ENCODE measurements at places on chromosomes 7 and 10.

DNA sequence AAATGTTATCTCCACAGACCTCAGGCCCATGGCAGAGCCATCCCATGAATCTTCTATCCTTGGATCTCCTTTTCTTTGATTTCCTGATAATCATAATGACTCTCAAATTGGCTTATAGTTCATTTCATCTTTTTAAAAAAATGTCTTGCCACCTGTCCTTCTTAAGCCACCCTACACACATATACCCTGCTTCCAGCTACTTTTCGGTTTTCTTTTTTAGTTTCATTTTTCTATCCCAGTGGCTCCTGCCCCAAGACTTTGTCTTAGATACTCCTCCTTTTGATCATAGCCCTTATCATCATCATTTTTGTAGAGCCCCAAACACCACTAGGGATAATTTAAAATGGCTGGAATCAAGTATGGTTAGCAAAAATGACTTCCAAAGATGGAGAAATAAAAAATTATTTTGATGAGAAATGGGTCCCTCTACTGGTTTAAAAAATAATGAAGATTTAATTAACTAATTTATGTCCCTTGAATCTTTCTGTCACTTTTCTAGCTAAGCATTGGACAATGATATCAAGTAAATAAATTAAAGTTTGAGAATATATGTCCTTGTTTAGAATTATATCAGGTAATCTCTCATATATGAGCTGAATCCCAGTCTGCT, 277.3 kb upstream of the SEMA3D start:
- DNase-seq: no peak

DNA sequence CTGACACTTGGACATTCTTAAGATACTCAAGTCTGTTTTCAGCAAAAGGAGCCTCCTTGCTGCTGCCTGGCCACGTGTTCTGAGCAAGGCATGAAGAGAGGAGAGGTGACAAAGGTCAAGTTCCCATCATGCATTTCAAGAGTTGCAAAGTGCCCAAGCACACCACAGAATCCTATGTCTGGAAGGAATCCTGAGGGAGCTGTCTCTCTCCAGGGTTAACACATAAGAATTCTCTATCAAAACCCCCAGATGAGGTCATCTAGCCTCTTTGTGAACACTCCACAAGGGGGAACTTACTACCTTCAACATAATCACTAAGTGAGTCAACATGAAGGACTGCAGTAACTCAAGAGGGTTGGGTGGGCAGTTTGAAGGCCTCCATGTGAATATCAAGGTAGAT, 155.5 kb downstream of the RNF216 start:
- DNase-seq: no peak

DNA sequence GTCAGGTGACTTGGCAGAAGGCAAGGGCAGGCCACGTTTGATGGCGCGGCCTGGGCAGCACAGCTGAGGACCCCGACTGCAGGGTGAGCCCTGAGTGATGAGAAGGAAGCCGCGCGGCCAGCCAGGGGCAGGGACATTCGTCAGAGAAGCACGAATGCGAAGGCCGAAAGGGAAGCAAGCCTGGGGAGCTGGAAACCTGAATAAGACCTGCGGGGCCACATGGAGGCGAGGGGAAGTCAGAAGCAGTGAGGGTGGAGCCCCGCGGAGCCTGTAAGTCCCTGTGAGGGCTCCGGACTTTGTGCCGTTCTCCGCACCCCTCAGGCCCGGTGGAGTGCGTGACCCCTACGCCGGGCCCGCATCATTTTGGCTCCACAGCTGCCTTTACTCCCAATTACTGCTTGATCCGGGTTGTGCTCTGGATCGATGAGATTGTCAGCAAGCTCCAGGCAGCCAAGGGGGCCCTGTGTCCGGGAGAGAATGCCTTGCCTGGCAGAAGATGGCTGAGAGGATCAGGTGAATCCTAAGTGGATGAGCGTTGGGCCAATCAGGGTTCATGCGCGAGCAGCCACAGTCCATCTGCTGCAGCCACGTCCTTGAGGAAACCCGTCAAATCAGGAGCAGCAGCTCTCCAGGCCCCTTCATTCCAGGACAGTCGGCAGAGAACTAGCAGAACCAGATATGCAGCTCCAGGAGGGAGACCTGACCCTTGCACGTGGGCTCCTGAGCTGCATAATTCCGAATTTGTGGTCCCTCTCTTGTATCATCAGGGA, 293.3 kb upstream of the SHH start:
- no peak for DNase-seq

DNA sequence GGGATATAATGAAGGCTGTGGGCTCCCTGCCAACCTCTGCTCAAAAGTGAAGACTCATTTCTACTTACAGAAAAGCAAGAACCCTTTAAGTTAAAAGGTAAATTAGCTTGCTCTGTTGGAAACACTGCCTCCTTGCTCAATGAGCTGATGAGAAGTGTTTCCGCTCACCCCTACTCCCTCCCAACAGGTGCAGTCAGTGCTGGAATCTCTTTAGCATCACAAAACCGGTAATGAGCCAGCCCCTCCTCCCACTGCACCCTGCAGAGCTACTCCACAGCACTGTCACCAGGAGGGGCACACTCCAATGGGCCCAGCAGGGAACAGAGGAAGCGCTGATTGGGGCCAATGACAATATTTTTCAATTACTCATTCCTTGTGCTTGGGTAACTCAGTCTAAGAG, 262.5 kb downstream of the TCERG1L start:
- no peak for DNase-seq

DNA sequence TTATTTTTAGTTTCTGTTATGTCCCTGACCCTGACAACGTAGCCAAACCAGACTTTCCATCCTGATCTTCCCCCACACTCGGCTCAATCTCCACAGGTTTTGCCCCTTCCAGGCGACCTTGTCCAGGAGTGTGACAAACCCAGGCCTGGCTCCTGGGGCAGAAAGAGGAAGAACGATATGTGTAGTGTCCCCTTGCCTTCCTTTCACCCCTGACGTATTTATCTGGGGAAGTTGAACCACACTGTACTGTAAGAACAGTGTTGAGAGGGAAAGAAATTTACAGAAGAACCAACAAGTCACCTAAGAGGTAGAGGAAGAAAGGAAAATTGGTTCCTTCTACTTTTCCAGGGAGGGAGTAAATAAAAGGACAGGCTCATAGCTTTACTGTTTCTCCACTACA, 158.0 kb downstream of the VTI1A start:
- DNase-seq: no peak

Data from stimulated activated CD4-positive, alpha-beta T cell treated with anti-CD3 and anti-CD28 coated beads, Interleukin-15, amount 100 ng/mL, for 1 hour (primary cell).